Stimulated activated CD4-positive, alpha-beta T cell treated with anti-CD3 and anti-CD28 coated beads, TNF-alpha, amount 100 ng/mL, for 1 hour (primary cell): ENCODE measurements at places on chromosomes 7 and 10.

GRCh38 chr7:1747004-1747801, 77.1 kb downstream of the ELFN1 start:
- no peak for DNase-seq

- DNase-seq: no peak
These were observed 10.4 kb upstream of the ZNF22 start for GRCh38 chr10:44990302-44990655.

DNA sequence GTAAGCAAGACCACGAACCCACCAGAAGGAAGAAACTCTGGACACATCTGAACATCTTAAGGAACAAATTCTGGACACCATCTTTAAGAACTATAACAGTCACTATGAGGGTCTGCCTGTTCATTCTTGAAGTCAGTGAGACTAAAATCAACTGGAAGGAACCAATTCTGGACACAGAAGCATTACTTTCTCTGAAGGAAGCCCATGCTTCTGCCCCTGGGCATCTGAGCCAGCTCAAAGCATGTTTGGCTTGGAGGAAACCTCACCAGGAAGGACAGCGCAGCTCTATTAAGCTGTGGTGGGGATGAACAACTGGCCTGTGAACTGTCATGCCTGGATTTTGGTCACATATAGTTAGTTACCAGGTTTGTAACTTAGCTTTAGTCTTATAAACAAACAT, 132.4 kb upstream of the GDF10 start:
- no peak for DNase-seq

DNA sequence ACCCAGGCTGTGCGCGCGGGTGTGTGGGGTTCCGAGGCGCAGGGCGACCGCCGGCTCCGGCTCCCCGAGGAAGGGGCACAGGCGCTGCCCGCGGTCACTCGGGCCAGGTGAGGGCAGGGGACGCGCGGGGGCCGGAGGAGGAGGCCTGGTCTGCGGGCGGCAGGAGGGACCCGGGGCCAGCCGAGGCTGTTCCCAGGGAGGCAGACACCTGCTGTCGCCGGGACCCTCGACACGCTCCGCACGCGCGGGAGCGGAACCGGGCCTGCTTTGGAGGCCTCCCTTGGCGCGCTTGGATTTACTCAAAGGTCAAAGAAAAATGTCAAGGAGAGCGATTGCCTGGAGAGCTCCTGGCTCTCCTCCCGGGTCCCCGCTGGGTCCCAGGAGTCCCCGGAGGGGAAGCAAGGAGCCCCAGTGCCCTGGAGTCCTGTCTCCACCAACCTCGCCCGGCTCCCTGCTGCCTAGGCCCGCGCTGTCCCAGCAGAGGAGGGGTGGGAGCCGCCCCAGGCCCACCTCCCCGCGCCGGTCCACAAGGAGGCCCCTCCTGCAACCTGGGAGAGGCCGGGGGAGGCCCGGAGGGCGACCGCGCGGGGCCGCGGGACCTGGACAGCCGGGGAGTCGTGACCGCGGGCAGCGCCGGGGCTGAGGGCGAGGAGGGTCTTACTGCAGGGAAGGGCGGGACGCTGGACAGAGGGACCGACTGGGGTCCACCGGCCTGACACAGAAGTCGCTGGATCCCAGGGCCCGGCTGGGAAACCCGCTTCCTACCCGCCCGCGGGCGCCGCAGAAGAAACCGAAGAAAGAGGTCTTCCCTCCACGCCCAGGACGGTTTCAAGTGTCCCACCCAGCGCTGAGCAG, 348.9 kb downstream of the DNAJB6 start:
- no peak for DNase-seq

DNA sequence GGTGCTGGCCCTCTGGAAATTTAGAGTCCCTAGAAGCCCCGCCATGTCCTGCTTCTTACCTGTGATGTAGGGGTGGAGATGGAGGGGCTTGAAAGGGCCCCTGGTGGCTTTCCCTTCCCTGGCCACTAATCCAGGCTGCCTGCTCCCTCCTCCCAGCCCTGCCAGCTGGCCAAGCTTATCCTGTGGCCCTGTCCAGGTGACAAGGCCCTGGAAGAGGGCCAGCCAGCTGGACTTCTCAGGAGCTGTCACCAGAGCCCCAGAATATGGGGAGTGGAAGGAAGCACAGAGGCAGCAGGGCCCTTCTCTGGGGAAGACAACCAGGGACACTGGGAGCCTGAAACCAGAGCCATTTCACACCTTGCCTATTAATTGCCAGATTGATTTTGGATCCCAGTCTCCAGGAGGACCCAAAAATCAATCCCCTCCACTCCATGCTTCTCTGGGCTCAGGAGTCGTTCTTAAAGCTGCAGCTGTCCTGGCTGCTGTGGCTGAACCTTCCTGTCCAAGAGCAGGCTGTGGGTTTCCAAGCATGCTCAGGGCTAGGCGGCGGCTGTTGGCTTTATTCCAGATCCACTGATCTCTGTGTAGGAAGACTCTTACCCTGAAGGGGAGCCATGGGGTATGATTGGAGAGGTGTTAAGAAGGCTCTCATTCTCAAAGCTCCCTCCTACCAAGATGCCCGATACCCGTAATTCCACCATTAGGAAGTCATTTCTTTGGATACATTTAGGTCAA, 52.6 kb upstream of the PCBD1 start:
- DNase-seq: no peak

DNA sequence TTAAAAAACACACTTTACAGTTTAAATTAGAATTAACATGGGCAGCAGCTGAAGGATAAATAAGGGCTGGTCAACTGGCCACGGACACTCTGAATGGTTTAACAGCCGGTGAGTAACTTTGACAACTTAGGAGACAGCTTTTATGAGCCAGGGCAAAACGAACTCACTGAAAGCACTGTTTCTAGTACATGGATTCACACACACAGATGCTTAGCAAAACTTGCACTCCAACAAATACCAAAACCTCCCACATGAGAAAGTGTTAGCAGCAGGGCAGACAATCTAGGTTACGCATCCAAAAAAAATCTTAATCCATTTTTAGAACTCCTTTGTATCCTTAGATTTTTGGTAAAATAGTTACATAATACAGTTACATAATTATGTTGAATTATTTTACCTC, 486.4 kb downstream of the PHTF2 start:
- no peak for DNase-seq

GRCh38 chr10:79360499-79361342, 13.5 kb downstream of the PPIF start:
- no peak for DNase-seq

- DNase-seq: no peak
These were observed 82.5 kb upstream of the PITRM1 start for GRCh38 chr10:3255075-3255474.

- no peak for DNase-seq
These were observed 106.0 kb downstream of the UPF2 start for GRCh38 chr10:11936389-11937152.

- DNase-seq: no peak
These were observed 210.7 kb downstream of the TRIL start for GRCh38 chr7:28747404-28747803.

- DNase-seq: no peak
These were observed 181.4 kb downstream of the IPMK start for GRCh38 chr10:58086144-58086762.

- no peak for DNase-seq
These were observed 13.0 kb downstream of the ELAPOR2 start for GRCh38 chr7:87046456-87046855.

GRCh38 chr10:43083764-43084163, 6.9 kb downstream of the RET start:
- DNase-seq: no peak

- no peak for DNase-seq
These were observed 32.5 kb downstream of the MAP3K8 start for GRCh38 chr10:30466445-30466844.
